ENCODE measurements at places on chromosomes 6 and 20.
A peak's percentile ranks its signal among the peaks of the same experiment; 100 is the strongest.

- DNase-seq: no peak
- H3K4me3 ChIP-seq: no peak overlapping the region
- H3K36me3 ChIP-seq: peaks cover 18% of the 10 kb centered on the region
These were observed 56.2 kb downstream of the GFOD1 start for GRCh38 chr6:13431059-13431656.

GRCh38 chr6:11495565-11496145 is 41.9 kb upstream of the TMEM170B start:
- no peaks in the 10 kb centered on the region for H3K27me3 ChIP-seq
- no peak for DNase-seq
- no peak overlapping the region for H3K27ac ChIP-seq
- no peak overlapping the region for H3K4me3 ChIP-seq
- H3K36me3 ChIP-seq: no peaks in the 10 kb centered on the region

DNA sequence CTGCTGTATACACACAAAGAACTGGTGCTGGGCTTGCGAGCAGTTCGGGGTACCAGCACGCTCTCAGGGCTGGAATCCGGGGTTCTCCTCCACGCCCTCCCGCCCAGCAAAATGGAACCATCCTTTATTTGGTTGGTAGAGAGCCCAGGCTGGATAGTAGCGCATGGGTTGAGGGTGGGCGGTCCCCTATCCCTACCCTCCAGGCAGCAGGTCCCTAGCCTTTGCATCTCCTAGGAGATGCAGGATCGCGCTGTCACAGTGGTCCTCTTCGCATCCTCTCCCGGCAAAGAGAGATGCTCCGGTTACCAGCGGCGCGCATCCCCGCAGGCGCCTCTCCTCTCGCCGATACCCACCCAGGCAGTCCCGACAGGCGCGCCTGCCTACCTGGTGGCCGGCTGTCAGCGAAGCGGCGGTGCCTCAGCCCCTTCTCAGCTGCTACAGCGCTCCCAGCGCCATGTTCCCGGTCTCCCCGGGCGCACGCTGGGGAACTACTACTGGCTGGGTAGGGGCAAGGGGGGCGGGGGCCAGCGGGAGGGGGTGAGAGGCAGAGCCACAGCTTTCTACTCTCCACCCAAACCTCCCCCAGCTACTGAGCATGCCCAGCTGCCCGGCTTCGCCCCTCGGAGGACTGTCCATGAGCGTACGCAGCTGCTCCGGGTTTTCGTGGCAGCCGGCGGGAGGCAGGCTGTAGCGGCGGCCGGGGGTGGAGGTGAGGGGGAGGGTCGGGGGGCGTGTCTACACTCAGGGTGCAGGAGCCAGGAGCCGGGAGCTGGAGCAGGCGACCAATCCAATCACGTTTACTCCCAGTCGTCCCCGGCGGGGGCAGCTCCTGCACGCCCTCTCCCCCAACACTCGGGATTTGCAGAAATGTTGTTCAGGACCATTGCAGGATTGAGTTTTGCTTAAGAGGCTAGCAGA is at the start of gene PAK5:
Gene PAK5 (minus strand): TSS at position 699 of the 918 bp plus-strand sequence. CDS start 194,748 bp downstream, outside the sequence.
- H3K4me3 ChIP-seq: no peak within 1 kb of the TSS
- no peak for DNase-seq
- H3K36me3 ChIP-seq: no peaks in the 10 kb centered on the region
- H3K27me3 ChIP-seq: peaks cover 11% of the 10 kb centered on the region
- H3K4me1 ChIP-seq: no peaks in the 10 kb centered on the region
- H3K27ac ChIP-seq: no peak within 1 kb of the TSS

DNA sequence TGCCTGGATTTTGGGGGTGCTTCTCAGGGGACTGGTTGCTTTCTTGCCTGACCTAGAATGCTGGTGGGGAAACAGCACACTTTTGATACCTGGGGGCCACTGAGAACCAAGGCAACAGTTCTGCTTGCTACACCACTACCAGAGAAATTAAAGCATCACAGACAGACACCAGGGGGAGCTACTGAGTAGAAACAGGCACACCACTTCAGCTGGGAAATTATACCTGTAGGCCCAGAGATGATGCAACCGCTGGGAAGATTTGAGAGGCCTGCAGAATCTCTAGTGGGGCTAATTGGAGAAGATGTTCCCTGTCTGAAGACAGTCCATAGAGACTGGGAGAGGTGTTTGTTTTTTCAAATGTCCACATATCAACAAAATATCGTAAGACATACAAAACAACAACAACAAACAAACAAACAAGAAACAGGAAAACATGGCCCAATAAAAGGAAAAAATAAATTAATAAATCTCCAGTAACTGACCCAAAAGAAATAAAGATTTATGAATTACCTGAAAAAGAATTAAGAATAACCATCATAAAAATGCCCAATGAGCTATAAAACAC is 129.4 kb upstream of the RIN2 start:
- H3K36me3 ChIP-seq: no peaks in the 10 kb centered on the region
- H3K27ac ChIP-seq: no peak overlapping the region
- no peaks in the 10 kb centered on the region for H3K27me3 ChIP-seq
- no peak overlapping the region for H3K4me3 ChIP-seq
- no peaks in the 10 kb centered on the region for H3K4me1 ChIP-seq

DNA sequence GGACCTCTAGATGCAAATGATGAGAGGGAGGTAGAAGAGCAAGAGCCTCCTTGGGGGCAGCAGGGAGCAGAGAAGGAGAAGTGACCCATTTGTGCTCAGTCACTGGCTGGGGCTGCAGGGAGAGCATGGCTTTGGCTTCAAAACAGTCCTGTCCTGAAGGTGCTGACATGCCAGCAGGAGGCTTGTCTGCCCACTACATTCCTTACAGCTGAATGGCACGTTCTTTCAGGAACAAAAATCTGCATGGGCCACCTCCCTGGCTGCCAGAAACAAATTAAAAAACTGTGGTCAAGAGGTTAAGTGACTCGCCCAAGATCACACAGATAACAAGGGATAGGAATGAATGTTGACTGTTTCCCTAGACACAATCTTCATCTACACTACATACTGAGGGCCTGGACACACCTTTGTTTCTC is 188.8 kb downstream of the HIVEP2 start:
- DNase-seq: no peak
- no peak overlapping the region for H3K4me3 ChIP-seq
- H3K27me3 ChIP-seq: no peaks in the 10 kb centered on the region
- peaks cover 67% of the 10 kb centered on the region for H3K36me3 ChIP-seq
- H3K4me1 ChIP-seq: peaks cover 12% of the 10 kb centered on the region

DNA sequence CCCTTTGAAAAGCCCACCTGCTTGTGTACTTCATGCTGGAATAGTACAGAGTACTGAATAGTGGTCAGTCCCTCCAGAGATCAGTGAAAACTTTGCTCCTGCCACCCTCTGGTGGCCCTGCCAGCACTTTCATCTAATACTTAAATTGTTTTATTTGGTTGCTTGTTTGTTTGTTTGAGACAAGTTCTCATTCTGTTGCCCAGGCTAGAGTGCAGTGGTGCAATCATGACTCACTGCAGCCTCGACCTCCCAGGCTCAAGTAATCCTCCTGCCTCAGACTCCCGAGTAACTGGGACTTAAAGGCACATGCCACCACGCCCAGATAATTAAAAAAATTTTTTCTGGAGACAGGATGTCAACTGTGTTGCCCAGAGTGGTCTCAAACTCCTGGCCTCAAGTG is 9.1 kb downstream of the FAM83D start:
- no peak overlapping the region for H3K27ac ChIP-seq
- H3K4me1 ChIP-seq: peaks cover 34% of the 10 kb centered on the region
- no peak for DNase-seq
- H3K4me3 ChIP-seq: no peak overlapping the region
- H3K36me3 ChIP-seq: peaks cover 33% of the 10 kb centered on the region
- no peaks in the 10 kb centered on the region for H3K27me3 ChIP-seq

GRCh38 chr6:89042664-89043063 is 37.9 kb upstream of the PNRC1 start:
- DNase-seq: no peak
- peaks cover 2% of the 10 kb centered on the region for H3K36me3 ChIP-seq
- no peak overlapping the region for H3K4me3 ChIP-seq
- peaks cover 5% of the 10 kb centered on the region for H3K4me1 ChIP-seq
- no peak overlapping the region for H3K27ac ChIP-seq
- peaks cover 2% of the 10 kb centered on the region for H3K27me3 ChIP-seq

DNA sequence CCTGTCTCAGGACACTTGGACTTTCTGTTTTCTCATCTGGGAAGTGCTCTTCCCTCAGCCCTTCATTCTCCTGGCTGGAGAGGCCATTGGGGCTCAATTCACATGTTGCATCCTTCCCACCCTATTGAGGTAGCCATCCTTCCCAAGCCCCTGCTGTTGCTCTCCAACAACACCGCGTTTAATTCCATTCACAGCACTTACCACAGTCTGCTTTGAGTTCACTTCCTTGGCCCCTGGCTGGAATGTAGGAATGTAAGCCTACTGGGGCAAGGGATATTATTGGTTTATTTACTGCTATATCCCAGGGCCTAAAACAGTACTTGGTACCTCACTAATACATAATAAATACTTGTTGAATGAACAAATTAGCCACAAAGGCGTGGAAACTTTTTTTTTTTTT is 6.7 kb upstream of the GFOD1 start:
- no peak overlapping the region for H3K4me3 ChIP-seq
- DNase-seq: no peak
- no peak overlapping the region for H3K27ac ChIP-seq
- no peaks in the 10 kb centered on the region for H3K36me3 ChIP-seq
- H3K4me1 ChIP-seq: peaks cover under 1% of the 10 kb centered on the region

DNA sequence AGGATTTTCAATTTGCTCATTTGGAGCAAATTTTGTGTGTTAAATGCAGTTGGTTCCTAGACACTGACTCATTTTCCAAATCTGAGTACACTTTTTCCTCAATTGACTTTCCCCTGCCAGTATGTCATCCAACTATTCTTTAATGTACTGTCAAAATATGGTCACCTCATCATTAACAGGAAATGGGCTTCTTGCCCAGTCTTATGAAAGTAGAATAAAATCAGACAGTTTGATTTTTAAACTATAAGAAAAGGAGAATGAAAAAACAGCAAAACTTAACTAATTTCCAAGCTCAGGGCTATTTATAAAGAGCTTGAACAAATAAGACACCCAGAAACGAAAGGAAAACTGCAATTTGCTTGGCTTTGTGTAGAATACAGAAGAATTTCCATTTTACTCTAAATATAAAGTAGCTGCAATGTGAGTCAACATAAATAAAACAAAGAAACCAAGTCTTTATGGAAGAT is 43.7 kb upstream of the RAB23 start:
- no peaks in the 10 kb centered on the region for H3K4me1 ChIP-seq
- no peak for DNase-seq
- H3K27me3 ChIP-seq: peaks cover 4% of the 10 kb centered on the region
- no peaks in the 10 kb centered on the region for H3K36me3 ChIP-seq
- no peak overlapping the region for H3K27ac ChIP-seq

- no peak for DNase-seq
- peaks cover 4% of the 10 kb centered on the region for H3K27me3 ChIP-seq
- no peak overlapping the region for H3K4me3 ChIP-seq
- no peaks in the 10 kb centered on the region for H3K4me1 ChIP-seq
- no peak overlapping the region for H3K27ac ChIP-seq
These were observed 62.5 kb downstream of the RAMACL start for GRCh38 chr6:166523782-166524559.

- H3K36me3 ChIP-seq: no peaks in the 10 kb centered on the region
- no peak overlapping the region for H3K4me3 ChIP-seq
- no peak for DNase-seq
- no peaks in the 10 kb centered on the region for H3K27me3 ChIP-seq
These were observed 508.9 kb upstream of the JAG1 start for GRCh38 chr20:11182720-11183119.

GRCh38 chr6:83978324-83978734 is 55.2 kb upstream of the MRAP2 start:
- no peak for DNase-seq
- no peaks in the 10 kb centered on the region for H3K36me3 ChIP-seq
- no peak overlapping the region for H3K27ac ChIP-seq
- no peak overlapping the region for H3K4me3 ChIP-seq
- H3K4me1 ChIP-seq: no peaks in the 10 kb centered on the region

DNA sequence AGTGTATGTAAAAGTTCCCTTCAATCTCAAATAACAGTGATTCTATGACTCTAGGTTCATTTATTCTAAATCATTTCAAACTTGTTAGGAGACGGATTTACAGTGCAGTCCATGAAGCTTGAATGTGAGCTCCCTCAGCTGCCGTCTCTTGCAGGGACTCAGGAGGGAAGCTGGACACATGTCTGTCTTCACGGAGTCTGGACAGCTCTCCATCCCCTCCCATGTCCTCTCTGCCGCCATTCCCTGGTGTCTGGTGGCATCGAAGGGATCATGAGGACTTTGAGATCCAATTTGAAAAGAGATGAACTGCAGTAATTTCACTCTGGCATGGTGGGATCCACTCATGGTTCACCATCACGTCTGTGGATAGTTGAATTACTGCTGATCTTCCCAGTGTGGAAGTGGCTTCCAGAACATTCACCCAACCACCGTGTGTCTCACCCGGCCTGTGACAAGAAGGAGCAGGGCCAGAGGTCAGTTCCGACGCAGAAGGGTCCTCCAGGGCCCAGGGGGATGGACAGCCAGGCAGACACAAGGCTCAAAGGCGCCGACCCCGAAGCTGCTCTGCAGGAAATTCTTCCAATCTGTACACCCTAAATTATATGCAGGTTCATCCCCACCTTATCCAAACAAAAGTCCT is 370.1 kb downstream of the THBS2 start:
- no peaks in the 10 kb centered on the region for H3K36me3 ChIP-seq
- peaks cover 7% of the 10 kb centered on the region for H3K4me1 ChIP-seq
- H3K27ac ChIP-seq: peak overlapping the region; percentile 20
- DNase-seq: no peak
